ENCODE measurements at places on chromosomes 13 and 19.

DNA sequence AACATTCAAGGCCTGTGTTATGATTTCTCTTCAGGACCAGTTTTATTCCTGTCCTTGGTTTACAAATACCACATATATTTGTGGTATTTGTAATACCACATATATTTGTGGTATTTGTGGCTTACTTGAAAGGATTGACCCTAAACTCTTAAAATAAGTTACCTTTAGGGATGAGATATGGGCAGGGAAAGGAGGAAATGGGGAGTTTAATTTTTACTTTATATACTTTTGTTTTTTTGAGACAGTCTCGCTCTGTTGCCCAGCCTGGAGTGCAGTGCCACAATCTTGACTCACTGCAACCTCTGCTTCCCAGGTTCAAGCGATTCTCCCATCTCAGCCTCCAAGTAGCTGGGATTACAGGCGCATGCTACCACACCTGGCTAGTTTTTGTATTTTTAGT is 2.3 kb upstream of the TGDS start:
- DNase-seq, result no peak

- no peak for DNase-seq
These were observed 138.4 kb upstream of the LSM14A start for GRCh38 chr19:34033880-34034279.

- no peak for DNase-seq
These were observed 4.3 kb downstream of the CSNK1A1L start for GRCh38 chr13:37101201-37101600.

DNA sequence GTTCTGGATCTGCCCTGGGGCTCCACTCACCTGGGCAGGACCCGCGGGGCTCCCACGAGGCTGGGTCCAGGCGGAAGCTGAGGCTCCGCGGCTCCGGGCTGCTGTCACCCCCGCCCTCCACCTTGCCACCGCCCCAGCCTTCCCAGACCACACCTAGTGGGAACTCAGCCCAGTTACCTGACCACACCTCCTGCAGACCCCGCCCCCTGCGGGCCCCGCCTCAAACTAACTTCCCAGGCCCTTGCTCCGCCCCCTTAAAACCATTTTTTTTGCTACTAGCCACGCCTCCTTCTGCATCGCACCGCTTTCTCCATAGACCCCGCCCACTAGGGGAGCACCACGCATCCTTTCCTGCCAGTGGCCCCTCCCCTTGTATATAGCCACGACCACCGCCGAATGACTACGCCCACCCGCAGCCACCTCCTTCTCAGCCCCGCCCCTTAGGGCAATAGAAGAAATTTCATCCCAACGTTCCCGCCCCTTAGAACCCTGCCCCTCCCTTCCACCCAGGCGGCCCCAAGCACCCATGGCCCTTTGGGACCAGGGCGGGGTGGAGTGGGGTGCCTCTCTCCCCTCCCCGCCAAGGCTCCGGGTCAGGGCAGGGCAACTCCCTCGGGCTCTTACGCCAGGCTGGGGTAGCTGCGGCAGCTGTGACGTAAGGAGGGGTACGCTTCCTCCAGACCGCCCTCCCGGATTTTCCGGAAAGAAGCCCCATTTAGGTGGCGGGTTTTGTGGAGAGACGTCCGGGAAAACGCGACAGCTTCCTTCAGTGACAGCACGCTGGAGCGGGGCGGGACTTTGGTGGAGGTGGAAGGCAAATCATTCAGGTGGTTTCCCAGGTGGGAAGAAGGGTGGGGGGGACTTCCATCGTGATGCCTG is at the start of gene SH2D3A:
Gene SH2D3A (minus strand): TSS at position 79 of the 879 bp plus-strand sequence. CDS start 3,687 bp downstream, outside the sequence.
- peak; percentile 94 for DNase-seq

GRCh38 chr19:50833117-50833801 is at the start of gene KLK15:
Gene KLK15, minus strand, starts transcription at chr19:50833574. Its CDS starts 2,082 bp downstream, at chr19:50831492.
- no peak for DNase-seq

DNA sequence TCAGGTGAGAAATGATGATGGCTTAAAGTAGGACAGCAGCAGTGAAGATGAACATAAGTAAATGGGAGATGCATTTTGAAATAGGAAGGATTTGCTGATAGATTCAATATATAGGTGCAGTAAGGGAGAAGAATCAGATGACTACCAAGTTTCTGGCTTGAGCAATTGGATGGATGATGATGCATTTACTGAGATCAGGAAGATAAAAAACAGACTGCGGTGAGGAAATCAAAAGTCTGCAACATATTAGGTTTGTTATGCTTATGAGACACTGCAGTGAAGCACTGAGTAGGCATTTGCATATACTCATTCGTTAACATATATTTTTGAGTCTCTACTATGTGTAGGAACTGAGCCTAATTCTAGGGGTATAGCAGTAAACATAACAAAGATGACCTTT is 184.2 kb downstream of the LACC1 start:
- DNase-seq, result no peak

- no peak for DNase-seq
These were observed 75.3 kb downstream of the ZNF536 start for GRCh38 chr19:30447553-30447870.

- no peak for DNase-seq
These were observed 26.9 kb downstream of the SMARCA4 start for GRCh38 chr19:10987571-10988297.

- peak; percentile 52 for DNase-seq
These were observed at the start of gene ZNF234 for GRCh38 chr19:44141191-44142058. Gene ZNF234, plus strand, starts transcription at chr19:44141554. Its CDS starts 3,079 bp downstream, at chr19:44144633.

- DNase-seq, result no peak
These were observed 515.0 kb upstream of the KLHL1 start for GRCh38 chr13:70623239-70623638.

- no peak for DNase-seq
These were observed 90.2 kb downstream of the MAP4K1 start for GRCh38 chr19:38527466-38528136.

GRCh38 chr13:98299235-98299965 is 122.3 kb upstream of the RNF113B start:
- DNase-seq, result no peak

DNA sequence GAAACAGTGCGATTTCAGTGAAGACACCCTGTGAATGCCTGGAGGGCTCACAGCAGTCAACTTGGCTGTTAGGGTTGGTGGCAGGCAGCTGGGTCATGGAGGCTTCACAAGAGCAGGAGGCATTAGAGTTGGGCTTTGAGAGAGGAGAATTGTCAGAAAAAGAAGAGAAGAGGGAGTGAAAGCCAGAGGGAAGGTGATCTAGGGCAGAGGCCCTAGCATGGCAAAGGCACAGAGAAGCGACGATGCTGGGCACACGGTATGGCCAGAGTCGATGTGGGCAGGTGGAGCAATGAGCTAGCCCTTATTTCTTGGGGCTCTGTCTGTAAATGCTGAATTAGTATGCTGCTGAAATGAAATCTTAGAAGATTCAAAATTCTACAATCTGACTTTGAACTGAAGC is 52.6 kb upstream of the OLFM4 start:
- no peak for DNase-seq

- DNase-seq, result no peak
These were observed 79.8 kb upstream of the FLT1 start for GRCh38 chr13:28574617-28575142.

- no peak for DNase-seq
These were observed 793.0 kb downstream of the OLFM4 start for GRCh38 chr13:53821632-53822031.

DNA sequence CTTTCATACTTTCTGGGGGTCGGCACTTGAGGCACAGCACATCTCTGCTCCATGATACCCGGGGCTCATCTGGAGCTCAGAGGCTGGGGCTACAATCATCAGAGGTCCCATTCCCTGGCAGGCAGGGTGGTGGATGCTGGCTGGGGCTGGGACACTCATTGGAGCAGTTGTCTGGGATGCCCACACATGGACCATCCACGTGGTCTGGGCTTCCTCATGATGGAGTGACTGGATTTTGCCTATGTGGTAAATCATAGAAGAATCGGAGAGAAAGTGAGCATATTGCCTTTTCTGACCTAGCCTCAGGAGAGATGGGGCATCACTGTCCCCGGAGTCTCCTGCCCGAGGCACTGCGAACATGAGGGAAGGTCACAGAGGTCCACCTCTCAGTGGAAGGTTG is 91.4 kb upstream of the IRS2 start:
- no peak for DNase-seq

DNA sequence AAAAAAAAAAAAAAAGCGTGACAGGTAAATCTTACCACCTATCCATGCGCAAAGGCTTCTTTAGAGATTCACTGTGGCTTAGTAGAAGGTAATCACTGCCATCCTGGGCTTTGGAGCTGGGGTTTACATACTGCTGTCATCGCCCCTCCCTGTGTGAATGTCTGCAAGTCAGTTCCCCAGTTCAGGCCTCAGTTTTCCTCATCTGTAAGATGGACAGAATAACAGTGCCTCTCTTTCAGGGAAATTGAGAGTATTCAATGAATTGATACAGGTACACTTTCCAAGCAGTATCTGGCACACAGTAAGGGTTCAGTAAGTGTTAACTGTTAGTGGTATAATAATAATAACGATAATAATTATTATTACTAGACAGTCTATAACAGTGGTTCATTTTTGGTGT is 2.2 kb downstream of the RELB start:
- DNase-seq, result no peak

GRCh38 chr13:97423300-97424045 is 10.5 kb upstream of the RAP2A start:
- DNase-seq, result no peak

DNA sequence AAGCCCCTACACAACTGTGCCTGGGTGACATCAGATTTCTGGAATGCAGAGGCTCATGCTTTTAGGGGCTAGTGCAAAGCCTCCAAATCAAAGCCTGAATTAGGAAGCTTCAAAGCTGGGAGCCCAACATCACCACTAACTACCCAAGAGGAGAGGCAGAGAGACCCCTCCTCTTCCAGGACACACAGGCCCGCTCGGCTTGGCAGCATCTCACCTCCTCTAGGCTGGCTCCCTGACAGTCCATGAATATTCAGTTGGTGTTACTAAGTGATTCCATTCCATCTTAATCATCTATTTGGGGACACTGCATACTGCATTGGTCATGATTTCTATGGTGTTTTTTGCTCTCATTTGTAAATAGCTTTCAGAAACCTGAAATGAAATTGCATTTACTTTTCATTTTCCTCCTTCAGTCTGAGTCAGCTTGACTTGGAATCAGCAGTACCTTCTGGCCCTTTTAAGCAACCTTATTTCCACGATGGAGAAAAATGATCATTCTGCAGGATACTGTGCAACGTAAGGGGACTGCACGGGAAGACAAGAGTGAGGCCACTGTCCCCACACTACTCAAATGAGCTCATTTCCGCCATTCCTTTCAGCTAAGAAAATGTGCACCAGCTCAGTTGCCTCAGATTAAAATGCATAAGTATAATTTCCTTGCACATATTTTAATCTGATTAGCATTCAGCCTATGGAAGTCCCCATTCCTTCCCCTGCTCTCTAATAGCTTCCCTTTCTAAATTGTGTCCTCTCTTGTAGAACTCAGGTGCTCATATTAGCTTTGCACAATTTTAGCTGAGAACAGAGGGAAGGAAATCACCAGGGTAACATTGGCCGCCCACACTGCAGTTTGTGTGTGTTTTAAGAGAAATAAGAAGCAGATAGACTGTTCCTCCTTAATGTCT is 219.9 kb downstream of the RFC3 start:
- DNase-seq, result no peak

DNA sequence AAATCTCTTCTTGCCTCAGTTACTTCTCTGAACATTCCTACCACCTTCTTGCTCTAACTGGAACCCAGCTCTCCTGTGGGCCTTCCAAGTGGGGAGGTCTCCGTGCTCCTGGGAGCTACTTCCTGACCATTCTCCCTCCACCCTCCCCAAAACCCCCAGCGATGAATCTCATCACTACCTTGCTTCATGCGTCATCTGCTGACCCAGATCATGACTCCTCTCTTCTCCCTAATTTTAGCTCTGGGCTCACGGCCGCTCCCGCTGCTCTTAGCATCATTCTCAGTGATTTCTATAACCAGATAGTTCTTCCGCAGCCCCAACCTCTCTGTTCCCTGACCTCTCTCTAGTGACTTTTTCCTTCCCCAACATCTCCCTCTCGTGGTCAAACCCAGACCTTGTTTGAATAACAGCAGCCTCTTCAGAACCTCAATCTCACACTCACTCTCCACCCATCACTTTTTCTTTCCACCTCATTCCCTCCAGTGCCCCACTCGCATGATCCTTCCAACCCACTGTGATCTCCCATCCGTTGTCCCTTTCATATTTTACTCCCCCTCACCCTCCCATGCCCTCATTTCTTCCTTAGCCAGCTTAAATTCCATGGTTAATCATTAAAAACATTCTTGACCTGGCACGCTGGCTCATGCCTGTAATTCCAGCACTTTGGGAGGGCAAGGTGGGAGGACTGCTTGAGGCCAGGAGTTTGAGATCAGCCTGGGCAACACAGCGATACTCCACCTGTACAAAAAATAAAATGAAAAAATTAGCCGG is 21.8 kb downstream of the MRPS12 start:
- no peak for DNase-seq

DNA sequence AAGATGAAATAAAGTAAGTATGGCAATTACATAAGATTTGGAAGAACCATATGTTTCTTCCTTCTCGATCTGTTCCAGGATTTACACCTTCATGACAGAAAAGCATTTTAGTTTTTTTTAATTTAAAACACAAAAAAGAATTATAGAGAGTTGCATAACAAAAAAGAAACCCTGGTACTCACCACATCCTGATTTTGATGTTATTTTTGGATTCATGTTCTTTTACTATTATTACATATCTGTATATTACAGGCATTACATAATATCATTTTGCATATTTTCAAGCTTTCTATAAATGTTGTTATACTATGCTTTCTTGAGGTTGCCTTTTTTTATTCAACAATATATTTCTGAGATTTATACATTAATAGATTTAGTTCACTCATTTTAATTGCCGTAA is 6.7 kb upstream of the KATNAL1 start:
- DNase-seq, result no peak

GRCh38 chr13:109977212-109977968 is 191.0 kb upstream of the IRS2 start:
- no peak for DNase-seq

DNA sequence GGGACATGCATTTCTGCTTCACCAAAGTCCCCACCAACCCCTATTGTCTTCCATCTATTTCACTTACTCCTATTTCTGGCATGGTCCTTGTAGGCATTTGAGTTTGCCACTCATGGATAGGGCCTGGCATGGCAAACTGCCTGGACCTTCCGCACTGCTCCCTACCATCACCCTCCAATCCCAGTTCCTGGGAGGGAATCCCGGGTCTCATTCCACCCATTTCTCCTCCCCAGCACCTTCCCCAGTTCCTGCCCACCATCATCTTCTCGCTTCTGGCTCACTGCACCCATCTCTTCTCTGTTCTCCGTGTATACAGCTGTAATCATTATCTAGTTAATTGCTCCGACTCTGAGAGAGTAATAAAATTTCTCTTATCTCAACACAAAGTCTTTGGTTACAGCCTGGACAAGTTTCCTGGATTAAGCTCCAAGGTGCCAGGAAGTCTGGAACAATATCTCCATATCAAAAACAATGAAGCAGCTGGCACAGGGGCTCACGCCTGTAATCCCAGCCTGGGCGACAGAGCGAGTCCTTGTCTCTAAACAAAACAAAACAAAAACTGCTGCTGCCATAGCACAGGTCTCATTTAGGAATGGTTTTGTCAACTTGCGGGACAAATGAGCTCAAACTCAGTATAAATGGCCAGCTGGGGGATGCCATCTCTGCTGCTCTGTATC is 17.0 kb upstream of the COX7A1 start:
- DNase-seq, result no peak

- no peak for DNase-seq
These were observed 28.9 kb upstream of the CACTIN start for GRCh38 chr19:3655402-3656072.
